Stimulated activated CD8-positive, alpha-beta memory T cell treated with anti-CD3 and anti-CD28 coated beads, Interleukin-7, amount 100 ng/mL, for 1 hour (primary cell): ENCODE measurements at places on chromosomes 4 and X.

DNA sequence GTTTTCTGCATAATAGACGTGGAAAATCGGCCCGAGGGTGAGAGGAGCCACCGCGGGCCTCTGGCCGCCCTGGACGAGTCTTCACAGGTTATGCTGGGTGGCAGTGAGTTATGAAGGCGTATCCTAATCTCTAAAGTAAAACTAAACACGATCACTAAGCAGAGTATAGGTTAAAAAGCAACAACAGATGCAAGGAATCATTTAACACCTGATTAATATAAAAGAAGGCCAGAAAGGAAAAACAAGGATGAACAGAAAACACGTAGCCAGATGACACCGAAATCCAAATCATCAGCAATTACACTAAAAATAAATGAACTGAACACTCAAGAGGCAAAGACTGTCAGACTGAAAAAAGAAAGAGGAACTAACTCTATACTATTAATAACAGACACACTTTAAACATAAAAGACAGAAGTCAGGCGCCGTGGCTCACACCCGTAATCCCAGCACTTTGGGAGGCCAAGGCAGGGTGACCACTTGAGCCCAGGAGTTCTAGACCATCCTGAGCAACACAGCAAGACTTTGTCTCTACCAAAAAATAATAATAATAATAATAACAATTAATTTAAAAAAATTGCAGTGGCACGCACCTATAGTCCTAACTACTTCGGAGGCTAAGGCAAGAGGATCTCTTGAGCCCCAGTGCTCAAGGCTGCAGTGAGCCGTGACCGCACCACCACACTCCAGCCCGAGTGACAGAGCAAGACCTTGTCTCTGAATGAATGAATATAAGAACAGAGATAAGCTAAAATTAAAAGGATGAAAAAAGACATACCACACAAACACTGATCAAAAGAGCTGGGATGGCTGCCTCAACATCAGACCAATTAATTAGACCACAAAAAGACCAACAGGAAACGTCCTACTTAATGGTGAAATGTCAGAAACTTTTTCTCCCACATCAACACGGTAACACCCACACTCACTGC is 30.0 kb downstream of the CTBP1 start:
- no peak for DNase-seq

- no peak for DNase-seq
Measured at GRCh38 chr4:2083116-2083825, 24.1 kb downstream of the NAT8L start.

DNA sequence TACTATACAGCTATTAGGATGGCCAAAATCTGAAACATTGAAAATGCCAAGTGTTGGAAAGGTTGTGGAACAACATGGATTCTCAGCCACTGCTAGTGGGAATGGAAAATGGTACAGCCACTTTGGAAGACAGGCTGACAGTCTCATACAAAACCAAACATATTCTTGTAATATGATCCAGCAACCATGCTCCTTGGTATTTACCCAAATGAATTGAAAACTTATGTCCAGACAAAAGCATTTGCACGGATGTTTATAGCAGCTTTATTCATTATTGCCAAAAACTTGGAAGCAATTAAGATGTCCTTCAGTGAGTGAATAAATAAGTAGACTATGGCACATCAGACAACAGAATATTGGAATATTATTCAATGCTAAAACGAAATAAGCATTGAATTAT is 105.8 kb upstream of the DCLK2 start:
- DNase-seq, result no peak

GRCh38 chrX:23732704-23733103 is 10.4 kb downstream of the ACOT9 start:
- DNase-seq, result no peak

GRCh38 chr4:39134683-39135306 is 47.5 kb upstream of the WDR19 start:
- DNase-seq, result no peak

DNA sequence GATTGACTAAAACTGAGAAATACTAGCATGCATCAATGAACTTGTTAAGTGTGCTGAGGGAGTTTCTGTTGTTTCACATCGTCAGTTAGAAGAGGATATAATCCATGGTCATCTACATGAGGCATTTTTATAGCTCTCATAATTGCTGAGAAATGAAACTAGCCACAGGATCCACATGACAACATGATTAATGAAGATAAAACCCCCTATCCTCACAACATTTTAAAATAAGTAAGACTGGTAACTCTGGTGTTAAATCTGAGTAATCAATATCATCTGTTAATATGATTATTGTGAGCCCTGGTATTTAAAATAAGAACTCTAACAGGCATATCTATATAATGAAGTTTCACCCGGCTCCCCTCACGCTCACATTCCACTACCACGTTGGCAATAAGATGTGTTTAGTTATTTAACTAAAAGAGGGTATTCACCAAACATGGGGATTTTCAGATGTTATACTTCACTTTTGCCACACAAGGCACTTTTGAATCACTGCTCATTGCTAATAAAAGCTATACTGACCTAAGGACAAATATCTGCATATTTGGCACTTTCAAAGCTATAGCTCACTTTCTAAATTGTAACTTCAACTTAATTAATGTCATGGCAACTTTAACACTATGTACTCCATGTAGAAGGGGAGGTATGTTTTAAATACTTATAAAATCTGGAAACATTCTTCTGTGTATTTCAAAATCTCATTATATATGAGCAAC is 6.7 kb downstream of the UNC5C start:
- DNase-seq, result no peak

- no peak for DNase-seq
Measured at GRCh38 chr4:107561481-107561880, 158.6 kb downstream of the PAPSS1 start.

DNA sequence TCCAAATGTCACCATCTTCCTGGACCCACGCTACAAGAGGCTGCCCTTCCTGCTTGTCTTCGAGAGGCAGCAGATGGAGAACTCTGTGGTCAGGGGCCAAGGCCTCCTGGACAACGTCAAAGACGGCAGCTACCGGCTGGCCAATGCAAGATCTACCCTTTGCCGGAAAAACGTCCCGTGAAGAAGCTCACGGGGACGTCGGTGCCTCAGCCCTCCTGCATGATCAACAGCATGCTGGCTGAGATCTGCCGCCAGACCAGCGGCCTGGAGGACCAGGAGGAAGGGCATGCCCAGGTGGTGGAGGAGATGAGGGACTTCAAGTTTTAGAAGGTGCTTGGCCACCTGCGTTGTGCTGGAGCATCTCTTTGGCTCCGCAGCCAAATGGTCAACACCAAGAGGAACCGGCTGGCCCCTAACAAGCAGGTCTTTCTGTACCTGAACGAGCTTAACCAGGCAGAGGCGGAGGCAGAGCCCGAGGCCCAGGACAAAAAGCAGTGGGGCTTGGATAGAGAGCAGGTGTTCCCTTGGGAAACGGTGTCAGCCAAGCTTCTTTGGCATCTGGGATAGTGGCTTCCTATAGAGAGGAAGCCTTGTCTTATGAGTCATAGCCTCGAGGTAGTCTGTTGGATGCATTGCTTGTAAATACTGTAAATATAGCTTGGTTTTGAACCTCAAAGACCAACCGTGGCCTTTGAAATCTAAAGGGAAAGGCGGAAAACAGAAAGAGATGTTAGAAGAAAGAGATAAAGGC is 94.8 kb upstream of the ELOVL6 start:
- DNase-seq, result no peak

DNA sequence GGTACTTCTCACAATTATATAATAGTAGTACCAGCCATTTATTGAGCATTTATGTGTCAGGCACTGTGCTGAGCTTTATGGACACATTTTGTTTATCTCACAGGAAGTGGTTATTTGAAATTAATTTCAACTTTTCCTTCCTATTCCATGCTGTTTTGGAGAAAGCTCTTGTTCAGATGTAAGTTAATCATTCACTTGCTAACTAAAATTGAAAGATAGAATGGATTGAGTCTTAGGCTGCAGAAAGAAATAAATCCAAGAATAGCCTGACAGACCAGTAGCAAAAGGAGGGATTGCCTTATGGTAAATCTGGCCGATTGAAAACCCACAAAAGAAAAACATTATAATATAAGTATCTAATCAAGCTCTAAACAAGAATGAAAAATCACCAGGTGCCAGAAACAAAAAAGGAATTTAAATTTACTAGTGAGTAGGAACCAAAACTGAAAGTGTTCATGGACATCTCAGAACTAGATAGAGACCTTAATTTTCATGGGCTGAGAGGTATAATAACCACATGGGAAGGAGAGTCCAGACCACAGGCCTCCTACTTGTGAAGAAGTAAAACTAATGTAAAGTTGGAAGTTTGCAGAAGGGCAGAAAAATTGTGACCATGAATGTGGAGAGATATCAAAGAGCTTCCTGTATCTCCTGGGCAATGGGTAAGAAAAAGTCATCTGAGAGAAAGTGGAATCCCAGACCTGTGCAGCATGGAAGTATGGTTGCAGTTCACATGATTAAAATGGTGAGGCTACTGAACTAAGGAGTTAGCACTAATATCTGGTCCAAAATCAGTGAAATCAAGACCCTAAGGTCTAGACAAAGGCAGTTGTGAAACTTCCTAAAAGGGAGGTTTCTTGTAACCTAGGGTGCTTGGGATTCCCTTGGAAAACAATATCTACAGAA is 38.0 kb downstream of the RADX start:
- DNase-seq, result no peak

GRCh38 chr4:111798840-111799239 is 346.4 kb upstream of the FAM241A start:
- no peak for DNase-seq

DNA sequence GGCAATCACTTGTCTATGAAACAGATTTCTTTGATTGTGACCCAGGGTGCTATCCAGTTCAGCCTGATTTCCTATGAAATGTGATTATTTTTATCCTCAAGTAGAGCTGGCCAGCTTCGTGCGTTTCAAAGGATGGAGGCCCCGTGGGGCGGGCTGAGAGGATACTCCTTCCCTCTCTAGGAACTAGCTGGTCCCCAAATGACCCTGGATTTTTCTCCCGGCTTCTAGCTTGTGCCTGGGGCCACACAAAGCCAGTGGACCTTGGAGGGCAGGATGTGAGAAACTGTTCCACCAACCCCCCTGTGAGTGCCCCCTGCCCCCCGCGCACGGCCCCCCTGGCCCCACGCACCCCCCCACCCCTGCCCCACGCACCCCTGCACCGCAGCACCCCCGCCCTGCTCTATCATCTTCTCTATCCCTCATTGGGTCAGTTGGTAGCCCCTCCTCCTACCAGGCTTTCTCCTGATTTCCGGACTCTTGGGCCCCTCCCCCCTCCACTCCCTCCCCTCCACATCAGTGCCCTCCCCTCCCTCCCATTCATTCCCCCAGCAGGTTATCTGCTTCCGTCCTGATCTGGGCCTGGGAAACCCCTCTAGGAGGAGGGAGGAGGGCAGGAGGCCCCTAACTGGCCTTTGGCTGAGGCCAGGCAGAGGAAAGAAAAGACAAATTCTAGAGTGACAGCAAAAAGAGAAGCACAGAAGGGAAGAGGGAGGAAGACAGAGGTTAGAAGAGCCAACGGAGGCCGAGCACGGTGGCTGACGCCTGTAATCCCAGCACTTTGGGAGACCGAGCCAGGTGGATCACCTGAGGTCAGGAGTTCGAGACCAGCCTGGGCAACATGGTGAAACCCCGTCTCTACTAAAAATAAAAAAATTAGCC is 3.3 kb downstream of the XPNPEP2 start:
- no peak for DNase-seq

- no peak for DNase-seq
Measured at GRCh38 chrX:45449982-45450381, 249.3 kb upstream of the DIPK2B start.

DNA sequence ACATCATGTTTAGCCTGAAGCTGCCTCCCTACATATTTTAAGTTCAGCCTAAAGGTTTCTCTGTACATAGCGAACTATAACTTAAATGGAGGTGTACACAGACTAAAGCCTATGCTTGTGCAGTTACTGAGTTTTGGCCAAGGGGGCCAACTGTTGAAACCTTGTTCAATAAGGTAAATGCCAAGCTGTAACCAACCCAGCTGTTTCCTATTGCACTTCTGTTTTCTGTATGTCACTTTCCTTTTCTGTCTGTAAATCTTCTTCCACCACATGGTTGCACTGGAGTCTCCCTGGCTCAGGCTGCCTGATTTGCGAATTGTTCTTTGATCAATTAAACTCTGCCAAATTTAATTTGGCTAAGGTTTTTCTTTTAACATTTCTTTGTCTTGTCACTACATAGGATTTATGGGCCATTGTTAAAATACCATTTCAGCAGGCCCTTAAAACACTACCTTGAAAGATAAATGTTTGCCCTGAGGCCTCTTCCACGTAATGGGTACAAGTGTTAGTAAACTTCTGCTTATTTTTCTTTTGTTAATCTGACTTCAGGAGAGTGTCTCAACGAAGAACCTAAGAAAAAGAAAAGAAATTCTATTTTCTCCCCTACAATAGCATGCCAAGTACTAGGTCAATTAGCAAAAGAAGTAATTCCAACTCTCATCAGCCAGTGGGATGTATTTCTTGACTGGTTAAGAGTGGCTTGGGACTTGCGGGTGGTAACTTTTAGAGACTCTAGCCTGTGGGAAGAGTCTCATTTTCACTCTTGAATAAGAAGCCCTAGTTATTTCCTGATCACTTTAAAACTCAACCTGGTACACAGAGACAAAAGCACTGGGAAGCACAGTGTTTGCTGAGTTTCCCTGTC is 45.7 kb upstream of the PRSS12 start:
- no peak for DNase-seq

- no peak for DNase-seq
Measured at GRCh38 chr4:56728512-56728911, 47.4 kb upstream of the HOPX start.

DNA sequence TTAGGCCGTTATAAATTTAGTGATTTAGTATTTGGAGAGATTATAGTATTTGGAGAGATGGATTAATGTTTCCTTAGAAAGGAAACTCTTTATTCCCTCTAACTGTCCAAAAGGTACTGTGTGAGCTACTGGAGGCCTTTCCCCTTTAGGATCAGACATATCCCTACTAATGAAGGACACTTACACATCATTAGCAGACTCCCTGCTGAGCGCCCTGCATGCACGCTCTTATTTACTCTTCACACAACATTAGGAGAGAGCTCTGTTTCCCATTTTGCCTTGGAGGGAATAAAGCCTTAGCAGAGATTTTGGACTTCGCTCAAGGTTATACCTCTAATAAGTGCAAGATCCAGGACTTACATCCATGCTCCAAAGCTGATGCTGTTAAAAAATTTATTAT is 17.8 kb upstream of the STOX2 start:
- DNase-seq, result no peak

DNA sequence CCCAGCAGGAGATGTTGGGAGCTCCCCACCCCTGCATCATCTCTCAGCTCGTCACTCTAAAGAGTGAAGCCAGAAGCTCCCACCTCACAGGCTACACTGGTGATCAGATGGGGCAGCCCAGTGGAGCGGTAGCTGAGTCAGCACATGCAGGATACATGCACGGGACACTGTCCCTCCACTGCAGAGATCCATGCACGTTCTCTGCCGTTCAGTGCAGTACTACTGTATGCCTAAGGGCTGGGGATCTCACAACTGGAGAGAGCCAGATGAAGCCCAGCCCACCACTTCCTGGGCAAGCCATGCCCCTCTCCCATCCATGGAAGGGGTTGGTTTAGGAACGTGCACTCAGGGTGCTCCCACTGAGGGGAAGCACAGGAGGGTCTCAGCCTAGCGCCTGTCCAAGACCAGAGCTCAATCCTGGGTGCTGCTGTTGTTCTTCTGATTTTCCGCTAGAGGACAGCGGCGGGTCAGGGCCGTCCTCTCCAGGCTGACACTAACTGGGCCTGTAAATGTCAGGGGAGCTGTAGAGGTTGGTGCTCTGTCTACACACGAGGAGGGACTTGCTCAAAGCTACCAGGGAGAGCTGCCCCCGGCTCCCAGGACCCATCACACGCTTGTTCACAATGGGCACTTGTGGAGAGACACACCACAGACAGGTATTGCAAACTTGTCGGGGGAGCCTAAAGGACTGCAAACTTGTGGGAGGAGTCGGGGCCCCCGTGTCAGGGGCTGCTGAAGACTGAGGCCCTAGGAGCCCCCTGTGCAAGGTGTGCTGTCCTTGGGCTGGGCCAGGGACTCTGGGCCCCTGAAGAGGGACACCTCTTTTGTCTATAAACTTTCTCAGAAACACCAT is 18.2 kb upstream of the ABLIM2 start:
- DNase-seq, result no peak
